ENCODE measurements at places on chromosomes 4 and X.

- DNase-seq: no peak
- no peaks in the 10 kb centered on the region for H3K27me3 ChIP-seq
- H3K4me1 ChIP-seq: no peaks in the 10 kb centered on the region
- H3K36me3 ChIP-seq: no peaks in the 10 kb centered on the region
- no peak overlapping the region for H3K27ac ChIP-seq
These were observed 19.1 kb upstream of the TEX13B start for GRCh38 chrX:108001218-108001814.

GRCh38 chr4:119653990-119654389 is 25.4 kb upstream of the PDE5A start:
- no peaks in the 10 kb centered on the region for H3K27me3 ChIP-seq
- H3K27ac ChIP-seq: no peak overlapping the region
- no peak overlapping the region for H3K4me3 ChIP-seq
- DNase-seq: no peak
- no peaks in the 10 kb centered on the region for H3K36me3 ChIP-seq
- H3K4me1 ChIP-seq: no peaks in the 10 kb centered on the region

GRCh38 chrX:153319295-153320046 is 2.1 kb downstream of the PNMA6F start:
- H3K4me3 ChIP-seq: no peak overlapping the region
- no peak for DNase-seq

GRCh38 chr4:23770011-23770410 is 119.8 kb downstream of the PPARGC1A start:
- no peak for DNase-seq
- no peak overlapping the region for H3K27ac ChIP-seq
- no peaks in the 10 kb centered on the region for H3K36me3 ChIP-seq
- no peak overlapping the region for H3K4me3 ChIP-seq
- peaks cover under 1% of the 10 kb centered on the region for H3K27me3 ChIP-seq

DNA sequence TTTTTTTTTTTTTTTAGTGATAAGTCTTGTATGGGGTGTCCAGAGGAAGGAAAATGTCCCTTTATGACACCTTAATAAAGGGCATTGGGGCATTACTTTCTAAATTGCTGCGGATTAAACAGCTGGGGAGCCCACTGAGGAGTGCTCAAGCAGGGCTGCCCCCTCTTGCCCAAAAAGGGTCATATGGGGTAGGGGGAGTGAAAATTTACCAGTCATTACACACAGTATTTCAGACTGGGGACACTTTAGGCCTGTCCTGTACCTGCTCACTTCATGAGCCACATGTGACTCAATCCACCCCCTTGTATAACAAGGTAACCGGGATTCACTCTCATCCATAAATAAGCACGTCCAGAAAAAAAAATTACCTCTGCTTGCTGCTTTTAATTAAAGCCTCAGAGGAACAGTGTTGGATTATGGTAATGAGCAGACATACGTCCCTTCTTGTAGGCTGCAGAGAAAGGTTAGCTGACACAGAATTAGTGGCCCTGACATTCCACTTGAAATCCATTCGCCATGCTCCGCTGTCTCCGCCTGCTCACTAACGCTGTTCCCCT is 1.8 kb downstream of the PRDM8 start:
- H3K27me3 ChIP-seq: peaks cover 87% of the 10 kb centered on the region
- H3K36me3 ChIP-seq: no peaks in the 10 kb centered on the region
- H3K27ac ChIP-seq: no peak overlapping the region
- H3K4me3 ChIP-seq: no peak overlapping the region

DNA sequence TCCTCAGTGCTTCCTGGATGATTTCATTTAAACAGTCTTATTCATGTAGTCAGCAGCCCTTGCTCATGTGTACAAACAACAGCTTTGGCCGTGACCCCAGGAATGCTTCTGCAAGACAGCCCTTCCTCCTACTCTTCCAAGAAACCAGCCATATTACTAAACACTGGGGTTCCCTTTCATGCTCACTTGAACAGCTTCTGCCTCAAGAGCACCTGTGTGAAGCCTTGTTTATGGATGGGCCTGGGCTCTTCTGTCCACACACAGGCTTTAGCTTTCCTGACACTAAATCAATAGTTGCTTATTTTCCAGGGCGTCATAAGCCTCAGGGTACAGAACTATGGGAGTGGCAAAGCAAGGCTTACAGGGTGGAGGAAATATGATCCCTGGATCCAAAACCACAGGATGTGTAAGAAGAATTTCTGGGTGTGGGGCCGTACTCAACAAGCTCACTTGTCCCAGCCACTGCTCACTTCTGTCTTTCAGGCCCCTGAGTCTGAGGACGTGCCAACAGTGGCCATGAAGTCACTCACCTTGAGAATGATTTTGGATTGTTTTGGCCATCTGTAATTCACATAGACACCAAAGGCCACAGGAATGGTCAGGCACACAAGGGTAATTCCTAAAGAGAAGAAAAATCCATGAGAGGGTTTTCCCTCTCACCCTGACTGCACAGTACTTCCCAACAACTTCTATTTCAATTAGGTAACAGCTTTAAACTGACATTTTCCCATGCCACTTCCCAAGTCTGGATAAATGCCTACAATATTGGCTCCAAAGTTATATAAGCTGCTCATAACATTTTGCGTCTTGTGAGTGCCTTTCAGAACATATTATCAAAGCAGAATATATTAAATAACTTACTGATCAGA is 17.7 kb downstream of the SLC10A6 start:
- H3K27ac ChIP-seq: peak overlapping the region; percentile 91
- peaks cover 13% of the 10 kb centered on the region for H3K4me1 ChIP-seq
- no peak overlapping the region for H3K4me3 ChIP-seq
- DNase-seq: no peak

- no peaks in the 10 kb centered on the region for H3K36me3 ChIP-seq
- DNase-seq: no peak
- H3K27me3 ChIP-seq: no peaks in the 10 kb centered on the region
- H3K27ac ChIP-seq: peak overlapping the region; percentile 42
These were observed 32.7 kb downstream of the IRF2 start for GRCh38 chr4:184441461-184442313.

GRCh38 chr4:72286185-72286584 is 254.4 kb downstream of the NPFFR2 start:
- no peak overlapping the region for H3K4me3 ChIP-seq
- H3K36me3 ChIP-seq: no peaks in the 10 kb centered on the region
- no peaks in the 10 kb centered on the region for H3K27me3 ChIP-seq
- peaks cover 4% of the 10 kb centered on the region for H3K4me1 ChIP-seq

GRCh38 chr4:1959104-1959384 is 49.7 kb downstream of the NELFA start:
- H3K4me3 ChIP-seq: no peak overlapping the region
- peaks cover 8% of the 10 kb centered on the region for H3K4me1 ChIP-seq
- H3K27ac ChIP-seq: no peak overlapping the region
- H3K27me3 ChIP-seq: no peaks in the 10 kb centered on the region
- no peak for DNase-seq
